Coronary artery (tissue), 2 donors: ENCODE measurements at places on chromosomes 1 and 21.

DNA sequence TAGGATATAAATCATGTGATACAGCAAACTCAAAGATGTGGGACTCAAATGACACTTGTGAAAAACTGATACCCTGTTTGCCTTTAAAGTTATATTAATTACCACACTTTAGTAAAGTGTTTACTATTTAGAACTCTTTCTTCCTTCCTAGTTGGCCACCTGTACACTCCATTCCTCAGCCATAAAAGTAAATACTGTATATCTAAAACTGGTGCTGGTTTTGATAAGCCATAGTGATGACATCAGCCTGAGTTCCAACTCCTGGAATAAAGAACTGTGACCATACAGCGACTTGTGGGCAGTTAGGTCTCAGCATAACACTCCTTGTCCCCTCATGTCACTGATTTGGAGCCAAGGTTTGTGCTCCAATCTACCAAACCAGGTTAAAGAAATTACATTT is 2.8 kb downstream of the PTGER3 start:
- DNase-seq, result no peak

DNA sequence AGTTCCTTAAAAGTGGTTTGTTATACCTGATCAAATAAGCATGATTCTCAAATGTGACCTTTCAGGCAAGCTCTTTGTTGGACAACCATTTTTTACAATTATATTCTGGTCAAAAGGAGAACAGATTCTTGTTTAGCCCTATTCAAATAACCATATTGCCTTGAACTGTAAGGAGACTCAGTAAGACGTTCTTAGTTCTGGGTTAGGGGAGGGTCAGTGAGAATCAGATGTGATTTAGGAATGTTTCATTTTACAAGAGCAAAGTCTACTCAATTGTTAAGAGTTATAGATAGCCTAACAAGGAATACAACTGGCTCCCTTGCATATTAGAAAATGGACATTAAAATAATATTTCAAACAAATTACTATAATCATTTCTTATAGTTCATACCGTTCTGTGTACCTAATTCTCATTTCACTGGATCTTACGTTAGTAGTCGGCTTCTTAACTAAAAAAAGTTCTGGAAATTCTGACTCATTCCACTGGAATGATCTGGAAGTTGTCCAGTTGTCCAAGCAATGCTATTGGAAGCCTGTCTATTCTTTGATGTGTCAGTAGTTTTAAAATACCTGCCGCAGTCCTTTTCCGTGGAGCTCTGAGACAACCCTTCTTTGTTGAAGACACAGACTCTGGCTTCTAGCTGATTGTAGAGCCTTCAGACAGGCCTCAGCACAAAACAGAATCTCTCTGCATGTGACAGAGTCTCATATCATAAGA is 88.8 kb downstream of the MAST2 start:
- DNase-seq, result no peak

DNA sequence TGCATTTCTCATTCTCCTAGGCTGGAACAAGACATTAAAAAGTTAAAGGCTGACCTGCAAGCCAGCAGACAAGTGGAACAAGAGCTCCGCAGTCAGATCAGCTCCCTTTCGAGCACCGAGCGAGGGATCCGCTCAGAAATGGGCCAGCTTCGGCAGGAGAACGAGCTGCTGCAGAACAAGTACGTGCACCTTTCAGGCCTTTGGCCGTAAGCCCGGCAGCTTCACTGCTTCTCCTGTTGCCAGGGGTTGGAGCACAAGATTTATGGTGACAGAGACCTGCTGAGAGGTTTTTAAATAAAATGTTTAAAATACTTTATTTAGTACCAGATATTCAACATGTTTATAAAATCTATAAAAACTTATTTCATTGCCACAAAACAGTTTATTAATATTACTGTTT is 53.4 kb downstream of the MACO1 start:
- DNase-seq, result no peak

GRCh38 chr1:68255301-68255700 is 23.0 kb upstream of the WLS start:
- DNase-seq, result no peak
